CD4-positive, alpha-beta T cell treated with Interleukin-15 for 4 hours (primary cell): ENCODE measurements at places on chromosomes 4 and X.

GRCh38 chr4:26731351-26732035, 129.1 kb upstream of the STIM2 start:
- DNase-seq = no peak

GRCh38 chr4:109315818-109316217, 13.4 kb upstream of the COL25A1 start:
- DNase-seq = no peak

GRCh38 chrX:41302370-41302769, 31.6 kb upstream of the DDX3X start:
- DNase-seq = no peak

- no peak for DNase-seq
These were observed 28.0 kb upstream of the ZNF280C start for GRCh38 chrX:130296743-130297142.

- no peak for DNase-seq
These were observed 114.6 kb downstream of the TBCK start for GRCh38 chr4:106201373-106201772.

DNA sequence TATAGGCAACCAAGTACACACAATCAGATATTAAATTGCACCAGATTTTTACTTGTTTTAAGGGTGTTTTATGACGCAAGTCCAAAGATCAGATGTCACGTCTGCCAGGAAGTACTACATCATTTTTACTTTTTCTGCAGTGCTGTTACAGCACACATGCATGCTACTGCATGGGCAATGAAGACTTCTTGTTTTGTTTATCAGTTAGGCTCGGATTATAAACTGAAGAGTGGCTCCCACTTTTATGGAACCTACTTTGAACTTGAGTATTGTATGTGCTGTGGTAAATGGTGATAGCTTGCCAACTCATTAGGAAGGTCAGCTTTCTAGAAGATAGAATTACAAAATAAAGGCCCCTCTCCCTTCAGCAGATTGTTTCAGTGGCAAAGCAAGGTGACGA, 131.6 kb downstream of the CEP135 start:
- no peak for DNase-seq

DNA sequence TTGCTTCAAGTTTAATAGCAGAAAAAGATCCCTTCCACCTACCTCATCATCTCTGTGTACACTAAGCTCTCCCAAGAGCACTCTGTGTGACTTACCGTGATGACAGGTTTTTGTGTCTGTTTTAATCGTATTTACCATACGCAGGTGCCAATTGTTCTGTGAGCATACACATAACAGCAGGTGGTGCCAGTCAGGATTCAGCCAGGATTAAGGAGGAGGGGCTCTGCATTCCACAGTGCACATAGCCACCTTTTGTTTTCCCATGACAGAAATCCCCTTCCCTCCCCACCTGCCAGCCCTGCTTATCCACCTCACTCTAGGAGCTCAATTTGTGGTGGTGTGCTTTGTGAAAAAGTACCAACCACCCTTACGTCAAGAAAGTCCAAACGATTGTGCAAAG, 14.8 kb downstream of the ANK2 start:
- no peak for DNase-seq

- DNase-seq = no peak
These were observed 49.6 kb upstream of the ATXN3L start for GRCh38 chrX:13369256-13370030.

DNA sequence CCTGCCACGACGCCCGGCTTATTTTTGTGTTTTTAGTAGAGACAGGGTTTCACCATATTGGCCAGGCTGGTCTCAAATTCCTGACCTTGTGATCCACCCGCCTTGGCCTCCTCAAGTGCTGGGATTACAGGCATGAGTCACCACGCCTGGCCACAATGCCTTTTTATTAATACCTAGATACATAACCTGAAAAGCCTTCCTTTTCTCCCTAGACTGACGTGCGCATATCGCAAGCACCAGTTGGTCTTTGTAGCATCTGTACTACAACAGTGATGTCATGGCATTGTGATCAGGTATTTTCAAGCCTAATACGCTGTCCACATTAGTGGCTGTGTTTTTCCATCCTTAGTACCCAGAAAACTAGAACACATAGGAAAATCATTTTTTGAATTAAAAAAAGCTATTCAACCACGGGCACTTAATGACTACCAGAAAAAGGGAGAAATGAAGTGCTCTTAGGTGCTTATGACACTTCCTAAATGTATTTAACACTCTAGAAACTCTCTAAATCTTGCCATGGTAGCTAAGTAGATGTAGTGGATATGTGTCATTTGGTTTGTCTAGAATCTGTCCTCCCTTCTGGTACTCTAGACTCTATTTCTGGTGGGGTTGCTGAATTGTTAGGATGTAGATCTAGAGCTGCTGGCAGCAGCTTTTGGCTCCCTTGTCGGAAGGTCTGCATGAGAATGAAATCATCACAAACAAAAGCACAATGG, 707.8 kb downstream of the STIM2 start:
- no peak for DNase-seq

GRCh38 chr4:47615385-47615784, 130.3 kb downstream of the ATP10D start:
- no peak for DNase-seq

GRCh38 chr4:8393593-8394038, 46.9 kb downstream of the ACOX3 start:
- DNase-seq = no peak

- peak; percentile 20 for DNase-seq
These were observed 59.5 kb upstream of the KDR start for GRCh38 chr4:55184600-55185523.

DNA sequence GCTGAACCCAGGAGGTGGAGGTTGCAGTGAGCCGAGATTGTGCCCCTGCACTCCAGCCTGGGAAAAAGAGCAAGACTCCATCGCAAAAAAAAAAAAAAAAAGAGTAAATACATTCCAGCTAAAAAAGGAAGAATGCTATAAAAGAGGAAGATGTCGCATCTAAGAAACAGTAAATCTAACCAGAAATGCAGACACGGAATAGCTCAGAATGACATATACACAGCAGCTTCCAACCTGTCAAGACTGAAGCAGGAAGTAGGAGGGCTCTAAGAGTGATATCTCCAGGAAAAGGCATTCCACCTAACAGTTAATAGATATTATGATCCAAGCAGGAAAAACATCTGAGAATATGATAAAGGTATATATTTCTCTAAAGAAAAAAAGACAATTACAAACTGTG, 16.0 kb downstream of the CLOCK start:
- DNase-seq = no peak

GRCh38 chr4:137519406-137519805, 12.9 kb downstream of the PCDH18 start:
- no peak for DNase-seq

DNA sequence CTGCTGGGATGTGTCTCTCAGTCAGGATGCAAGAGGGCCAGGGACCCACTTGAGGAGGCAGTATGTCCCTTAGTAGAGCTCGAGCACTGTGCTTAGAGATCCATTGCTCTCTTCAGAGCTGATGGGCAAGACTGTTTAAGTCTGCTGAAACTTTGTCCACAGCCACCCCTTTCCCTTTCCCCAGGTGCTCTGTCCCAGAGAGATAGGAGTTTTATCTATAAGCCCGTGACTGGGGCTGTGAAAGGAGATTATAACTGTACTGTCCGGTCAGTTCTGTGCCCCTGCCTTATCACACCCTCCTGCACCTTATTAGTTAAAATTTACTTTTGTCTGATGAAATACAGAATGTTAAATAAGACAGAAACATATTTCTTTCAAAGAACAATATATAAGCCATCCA, 378.4 kb downstream of the PABPC4L start:
- DNase-seq = no peak

DNA sequence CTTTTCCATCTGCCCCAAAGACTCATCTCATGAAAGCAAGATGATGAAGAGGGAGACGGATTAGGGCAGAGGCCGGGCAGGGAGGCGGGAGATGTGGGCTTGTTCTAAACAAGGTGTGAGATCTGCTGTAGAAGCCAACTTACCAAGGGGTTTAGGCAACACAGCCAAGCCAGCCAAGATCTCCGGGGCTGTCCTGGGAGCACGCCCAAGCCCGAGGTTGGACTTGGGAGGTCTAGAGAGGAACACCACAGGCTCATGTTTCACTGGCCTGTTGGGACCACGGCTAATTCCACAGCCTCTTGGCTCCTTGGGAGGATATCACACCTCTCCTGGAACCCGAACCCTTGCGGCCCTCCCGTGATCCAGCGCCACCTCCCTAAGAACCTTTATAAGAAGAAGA, 171.4 kb downstream of the CRLF2 start:
- DNase-seq = no peak

DNA sequence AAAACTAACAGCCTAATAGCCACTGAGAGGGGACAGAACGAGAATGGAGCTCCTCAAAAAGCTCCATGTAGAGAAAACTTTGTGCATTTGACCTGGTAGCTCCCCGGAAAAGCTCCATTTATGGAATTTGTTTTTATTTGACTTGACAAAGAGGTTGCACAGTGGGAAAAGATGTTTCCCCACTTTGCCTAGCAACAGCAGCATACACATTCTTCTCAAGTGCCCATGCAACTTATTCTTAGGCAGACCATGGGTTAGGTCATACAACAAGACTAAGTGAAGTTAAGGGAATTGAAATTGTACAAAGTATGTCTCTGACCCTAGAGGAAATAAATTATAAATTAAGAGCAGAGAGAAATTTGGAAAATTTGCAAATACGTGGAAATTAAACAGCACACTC, 949.6 kb upstream of the PRKX start:
- DNase-seq = no peak

GRCh38 chr4:38654273-38654672, 9.7 kb upstream of the KLF3 start:
- DNase-seq = peak; percentile 78

GRCh38 chr4:133147921-133148689, 989 bp upstream of the PCDH10 start:
- no peak for DNase-seq

DNA sequence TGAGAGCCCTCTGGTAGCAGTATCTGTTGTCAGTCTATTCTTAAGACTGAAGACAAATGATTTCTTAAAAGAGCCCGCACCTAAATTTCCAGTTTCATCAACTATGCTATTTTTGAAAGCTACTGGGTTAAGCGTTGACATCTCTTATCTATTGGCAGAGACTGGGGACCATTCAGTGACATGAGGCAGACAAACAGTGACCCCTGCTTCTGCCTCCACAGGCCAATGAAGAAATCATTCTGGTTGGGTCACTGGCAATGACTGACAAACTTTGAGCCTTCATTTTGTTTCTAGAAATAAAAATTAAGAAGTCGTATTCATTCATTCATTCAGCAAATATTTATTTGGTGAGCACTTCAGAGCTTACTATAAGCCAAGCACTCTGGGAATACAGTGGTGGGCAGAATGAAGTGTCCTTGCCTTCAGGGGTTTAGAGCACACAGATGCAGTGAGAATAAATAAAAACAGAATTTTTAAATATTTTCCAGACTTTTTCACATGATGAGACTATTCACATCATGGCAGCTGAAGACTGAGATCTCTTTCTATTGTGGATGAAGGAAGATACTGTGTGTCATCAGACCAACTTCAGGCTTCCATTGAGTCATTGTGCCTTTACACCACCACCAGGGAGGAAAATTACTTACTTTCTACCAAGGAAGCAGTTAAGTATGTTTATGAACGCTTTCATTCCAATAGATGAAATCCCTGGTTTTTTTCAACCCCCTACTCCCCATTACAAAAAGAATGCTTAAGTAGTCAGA, 36.0 kb downstream of the SORBS2 start:
- no peak for DNase-seq

DNA sequence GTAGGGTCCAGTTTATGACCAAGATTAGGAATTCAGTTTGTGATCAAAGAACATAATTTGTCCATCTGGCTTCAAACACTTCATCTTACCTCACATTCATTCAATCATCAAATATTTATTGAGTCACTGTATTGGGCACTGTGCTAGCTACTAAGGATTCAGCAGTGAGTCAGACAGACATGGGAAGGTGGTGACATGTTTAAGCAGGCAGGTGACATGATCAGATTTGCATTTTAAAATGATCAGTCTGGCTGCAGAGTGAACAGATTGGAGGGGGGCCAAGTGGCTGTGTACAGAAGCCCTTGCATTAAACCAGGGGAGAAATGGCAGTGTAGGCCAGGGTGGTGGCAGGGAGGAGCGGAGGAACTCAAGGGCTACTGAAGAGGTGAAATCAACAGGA, 25.1 kb upstream of the APLN start:
- no peak for DNase-seq

DNA sequence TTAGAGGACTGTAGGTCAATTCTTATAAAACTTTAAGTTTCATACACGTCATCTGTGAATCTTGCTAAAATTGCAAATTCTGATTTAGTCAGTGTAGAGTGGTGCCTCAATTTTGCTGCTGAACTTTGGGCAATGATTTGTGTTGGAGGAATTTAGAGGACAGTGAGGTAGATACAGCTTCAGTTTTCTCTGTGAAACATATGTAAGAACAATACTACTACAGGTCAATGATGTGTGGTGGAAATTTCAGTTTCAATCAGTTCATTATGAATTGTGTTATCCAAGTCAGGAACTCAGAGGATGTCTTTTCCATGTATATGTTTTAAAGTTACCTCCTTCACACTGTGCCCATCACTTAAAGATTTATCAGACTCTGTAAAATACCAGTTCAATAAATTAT, 1597.8 kb upstream of the PCDH10 start:
- DNase-seq = no peak

GRCh38 chrX:17758382-17758781, 21.1 kb downstream of the SCML1 start:
- DNase-seq = no peak

GRCh38 chrX:39320165-39320564, 518.9 kb downstream of the MID1IP1 start:
- DNase-seq = no peak

GRCh38 chrX:119399772-119400101, 601 bp downstream of the SLC25A43 start:
- DNase-seq = no peak

- DNase-seq = no peak
These were observed 43.8 kb downstream of the ELOVL6 start for GRCh38 chr4:110154582-110154981.

GRCh38 chr4:184386271-184386781, 88.0 kb downstream of the IRF2 start:
- DNase-seq = no peak

DNA sequence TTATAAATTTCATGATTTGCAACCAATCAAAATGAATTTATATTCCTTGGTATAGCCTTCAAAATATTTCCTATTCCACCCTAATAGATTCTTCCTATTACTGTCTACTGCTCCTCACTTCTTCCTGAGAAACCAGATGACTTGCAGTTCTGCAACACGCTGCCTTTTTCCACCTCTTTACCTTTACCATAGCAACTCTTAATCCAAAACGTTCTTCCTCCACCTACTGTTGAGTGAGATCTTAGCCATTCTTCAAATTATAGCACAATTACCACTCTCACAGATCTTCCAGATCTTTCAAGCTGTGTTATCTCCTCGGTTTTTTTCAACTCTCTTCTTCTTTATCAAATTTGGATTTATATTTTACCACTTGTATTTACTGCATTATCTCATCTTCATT, 289.8 kb downstream of the ADGRL3 start:
- no peak for DNase-seq

GRCh38 chr4:25663781-25664180, 8.1 kb downstream of the SLC34A2 start:
- no peak for DNase-seq

- no peak for DNase-seq
These were observed 161.5 kb downstream of the PRDM5 start for GRCh38 chr4:120761070-120761469.

- DNase-seq = no peak
These were observed 51.7 kb upstream of the CLCN4 start for GRCh38 chrX:10104958-10105658.
